ENCODE measurements at places on chromosomes 12 and 14.

DNA sequence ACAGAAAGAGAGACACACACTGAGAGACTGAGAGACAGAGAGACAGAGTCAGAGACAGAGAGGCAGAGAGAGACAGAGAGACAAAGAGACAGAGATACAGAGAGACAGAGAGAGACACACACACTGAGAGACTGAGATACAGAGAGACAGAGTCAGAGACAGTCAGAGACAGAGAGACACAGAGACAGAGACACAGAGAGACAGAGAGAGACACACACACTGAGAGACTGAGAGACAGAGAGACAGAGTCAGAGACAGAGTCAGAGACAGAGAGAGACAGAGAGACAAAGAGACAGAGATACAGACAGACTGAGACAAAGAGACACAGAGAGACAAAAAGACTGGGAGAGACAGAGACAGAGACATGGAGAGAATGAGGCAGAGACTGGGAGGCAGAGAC, 90.0 kb downstream of the GALNT9 start:
- DNase-seq: no peak

GRCh38 chr12:1935242-1935641, 16.8 kb upstream of the CACNA2D4 start:
- DNase-seq: no peak

GRCh38 chr14:74574090-74574433, 38.0 kb downstream of the LTBP2 start:
- DNase-seq: no peak

- DNase-seq: no peak
These were observed 18.9 kb upstream of the PLEKHH1 start for GRCh38 chr14:67514203-67514607.

- no peak for DNase-seq
These were observed 144.4 kb downstream of the CAND1 start for GRCh38 chr12:67413577-67413976.

- DNase-seq: no peak
These were observed 3.4 kb downstream of the GLIPR1L1 start for GRCh38 chr12:75337905-75338304.

GRCh38 chr12:60101715-60102114, 505.9 kb downstream of the SLC16A7 start:
- peak; percentile 11 for DNase-seq

- no peak for DNase-seq
These were observed at the start of gene DCAF5 for GRCh38 chr14:69152902-69153151. DCAF5 (minus strand) TSS chr14:69153119; CDS start chr14:69152978, 141 bp downstream.

- peak; percentile 64 for DNase-seq
These were observed 29.6 kb upstream of the NTN4 start for GRCh38 chr12:95820096-95820703.

DNA sequence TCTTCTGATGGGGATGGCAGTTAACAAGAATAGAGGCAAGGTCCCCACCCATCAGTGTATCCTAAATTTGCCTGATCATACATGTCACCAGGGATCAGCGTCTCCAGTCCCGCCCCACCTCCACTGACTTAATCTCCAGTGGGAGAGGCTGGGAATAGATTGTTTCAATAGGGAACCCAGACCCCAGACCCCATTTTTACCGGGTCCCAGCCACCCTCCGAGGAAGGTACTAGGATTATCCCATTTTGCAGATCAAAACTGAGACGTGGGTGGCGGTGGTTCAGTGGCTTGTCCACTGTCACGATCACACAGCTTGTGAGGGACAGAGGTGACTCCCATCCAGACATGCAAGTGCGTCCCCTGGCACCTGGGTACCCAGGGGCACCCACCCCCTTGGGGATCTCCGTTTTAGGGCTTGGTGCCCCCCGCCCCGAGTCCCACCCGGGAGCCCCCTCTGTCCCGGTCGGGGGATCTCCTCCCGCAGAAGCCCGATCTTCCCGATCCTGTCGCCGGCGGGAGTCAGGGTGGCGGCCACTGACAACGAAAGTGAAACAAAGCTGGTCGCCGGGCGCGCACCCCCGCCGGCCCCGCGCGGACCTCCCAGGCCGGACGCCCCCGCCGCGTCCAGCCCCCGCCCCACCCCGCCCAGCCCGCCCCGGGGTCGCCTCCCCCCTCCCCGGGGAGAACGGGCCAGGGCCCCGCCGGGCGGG, 523 bp downstream of the WSB2 start:
- peak; percentile 64 for DNase-seq

GRCh38 chr12:53295891-53296219, 513 bp downstream of the PFDN5 start:
- no peak for DNase-seq

- DNase-seq: peak; percentile 18
These were observed 259.1 kb upstream of the FKBP4 start for GRCh38 chr12:2535583-2536204.

- no peak for DNase-seq
These were observed 81.6 kb upstream of the TMTC2 start for GRCh38 chr12:82605115-82605514.

DNA sequence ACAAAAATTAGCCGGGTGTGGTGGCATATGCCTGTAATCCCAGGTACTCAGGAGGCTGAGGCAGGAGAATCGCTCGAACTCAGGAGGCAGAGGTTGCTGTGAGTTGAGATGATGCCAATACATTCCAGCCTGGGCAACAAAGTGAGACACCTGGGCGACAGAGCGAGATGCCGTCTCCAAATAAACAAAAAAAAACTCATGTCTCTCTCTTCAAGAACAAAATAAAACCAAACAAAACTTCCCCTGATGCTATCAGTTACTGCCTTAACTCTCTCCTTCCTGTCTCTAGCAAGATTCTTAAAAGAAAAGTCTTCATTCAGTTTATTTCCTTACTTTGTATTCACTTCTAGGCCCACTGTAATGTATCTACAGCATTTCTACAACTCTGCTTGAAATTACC, 20.8 kb downstream of the KLHL28 start:
- no peak for DNase-seq

- DNase-seq: no peak
These were observed 373.4 kb downstream of the NUAK1 start for GRCh38 chr12:105765053-105766014.

- DNase-seq: no peak
These were observed 887.4 kb upstream of the NOVA1 start for GRCh38 chr14:27485193-27485592.

DNA sequence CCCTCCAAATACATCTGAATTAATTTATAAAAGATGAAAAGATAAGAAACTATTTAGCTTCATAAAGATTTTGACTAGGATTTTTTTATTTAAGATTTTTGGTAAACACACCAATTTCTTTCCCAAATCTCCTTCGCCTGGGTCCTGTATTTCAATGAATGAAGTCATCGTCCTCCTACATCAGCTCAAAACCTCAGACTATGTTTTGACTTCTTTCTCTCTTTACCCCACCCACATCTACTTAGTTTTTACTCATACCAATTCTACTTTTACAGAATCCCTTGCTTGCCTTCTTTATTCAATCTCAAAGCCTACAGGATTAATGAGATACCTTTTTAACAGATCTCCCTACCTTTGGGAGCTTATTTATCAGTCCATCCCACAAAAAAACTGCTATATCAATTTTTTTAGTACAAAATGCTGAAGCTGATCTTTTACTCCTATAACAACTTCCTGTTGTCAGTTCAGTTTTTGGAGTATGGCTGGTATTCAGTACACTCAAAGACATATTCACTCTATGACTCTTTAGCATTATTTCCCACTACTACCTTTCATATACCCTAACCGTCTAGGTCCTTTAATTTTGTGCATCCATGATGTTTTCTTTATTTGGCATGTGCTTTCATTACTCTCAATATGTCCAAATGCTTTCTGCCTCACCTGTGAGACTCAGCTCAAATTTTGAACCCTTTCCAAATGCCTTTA, 18.7 kb upstream of the CCDC91 start:
- DNase-seq: no peak

- DNase-seq: no peak
These were observed 179.1 kb downstream of the AACS start for GRCh38 chr12:125244338-125244737.

DNA sequence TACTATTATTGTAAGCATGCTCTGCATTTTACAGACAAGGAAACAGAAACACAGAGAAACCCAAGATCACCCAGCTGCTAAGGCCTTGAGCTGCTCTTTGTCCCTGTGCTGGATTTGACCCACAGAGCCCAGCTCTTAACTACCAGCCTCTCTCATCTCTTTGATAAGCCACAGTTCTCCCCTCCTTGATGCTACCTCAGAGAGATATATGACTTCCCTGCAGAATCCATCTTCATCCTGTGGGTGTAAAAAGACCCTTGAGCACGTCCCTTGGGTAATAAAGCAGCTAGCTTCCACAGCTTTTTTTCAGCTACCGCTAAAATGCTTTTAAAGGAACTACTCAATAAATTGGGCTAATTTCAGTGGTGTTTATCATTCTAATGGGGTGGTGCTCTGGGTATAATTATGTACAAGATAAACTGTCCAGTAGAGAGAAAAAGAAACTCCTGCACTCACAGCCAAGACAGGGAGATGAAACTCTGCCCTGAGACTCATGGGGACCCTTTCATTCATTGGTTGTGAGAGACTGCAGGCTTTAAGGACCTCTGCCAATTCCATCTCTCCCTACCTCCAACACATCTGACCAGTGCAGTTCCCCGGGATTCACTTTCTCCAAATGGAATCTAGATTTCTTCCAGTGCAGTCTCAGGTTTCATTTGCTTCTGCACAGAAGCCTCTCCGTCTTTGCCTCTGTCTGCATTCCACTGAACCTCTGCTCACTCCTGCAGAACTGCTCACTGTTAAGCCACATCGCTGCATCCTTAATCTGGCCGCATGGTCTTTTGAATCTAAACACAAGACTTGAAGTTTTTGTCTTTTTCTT, 24.7 kb upstream of the NTF3 start:
- DNase-seq: no peak

DNA sequence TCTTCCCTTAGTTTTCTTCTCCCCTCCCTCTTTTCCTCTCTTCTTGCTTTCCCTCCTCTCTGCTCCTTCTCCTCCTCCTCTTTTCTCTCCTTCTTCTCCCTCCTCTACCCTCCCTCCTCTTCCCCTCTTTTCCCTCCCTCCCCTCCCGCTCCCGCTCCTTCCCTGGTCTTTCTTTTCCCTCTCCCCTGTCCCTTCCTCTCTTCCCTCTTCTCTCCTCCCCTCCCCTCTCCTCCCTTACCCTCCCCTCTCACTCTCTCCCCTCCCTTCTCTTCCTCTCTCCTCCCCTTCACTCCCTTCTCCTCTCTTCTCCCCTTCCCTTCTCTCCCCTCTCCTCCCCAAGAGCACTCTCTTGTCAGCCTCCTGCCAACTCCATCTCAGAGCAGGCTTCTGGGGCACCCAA, 17.4 kb upstream of the FBXO21 start:
- DNase-seq: no peak

DNA sequence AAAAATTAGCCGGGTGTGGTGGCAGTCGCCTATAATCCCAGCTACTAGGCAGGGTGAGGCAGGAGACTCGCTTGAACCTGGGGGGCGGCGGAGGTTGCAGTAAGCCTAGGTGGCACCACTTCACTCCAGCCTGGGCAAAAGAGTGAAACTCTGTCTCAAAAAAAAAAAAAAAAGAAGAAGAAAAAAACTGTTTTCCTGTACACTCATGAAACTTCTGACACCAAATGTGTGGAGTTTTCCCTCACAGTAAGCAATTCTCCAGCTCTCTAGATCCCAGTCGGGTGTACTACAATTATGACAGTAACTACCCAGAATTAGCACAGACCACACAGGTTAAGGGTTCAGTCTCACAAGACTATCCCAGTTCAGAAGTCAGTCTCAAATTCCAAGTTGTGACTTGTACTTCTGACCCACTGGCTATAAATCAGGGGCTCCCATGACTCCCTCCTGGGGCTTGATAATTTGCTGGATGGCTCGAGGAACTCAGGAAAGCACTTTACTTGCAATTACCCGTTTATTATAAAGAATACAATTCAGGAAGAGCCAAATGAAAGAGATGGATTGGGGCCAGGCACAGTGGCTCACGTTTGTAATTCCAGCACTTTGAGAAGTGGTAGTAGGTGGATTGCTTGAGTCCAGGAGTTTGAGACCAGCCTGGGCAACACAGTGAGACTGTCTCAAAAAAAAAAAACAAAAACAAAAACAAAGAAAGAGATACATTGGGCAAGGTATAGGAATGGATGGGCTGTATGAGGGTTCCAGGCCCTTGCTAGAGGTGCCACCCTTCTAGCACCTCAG, 12.4 kb upstream of the ARF6 start:
- DNase-seq: peak; percentile 77

GRCh38 chr14:34843011-34843554, 32.1 kb downstream of the BAZ1A start:
- peak; percentile 83 for DNase-seq

DNA sequence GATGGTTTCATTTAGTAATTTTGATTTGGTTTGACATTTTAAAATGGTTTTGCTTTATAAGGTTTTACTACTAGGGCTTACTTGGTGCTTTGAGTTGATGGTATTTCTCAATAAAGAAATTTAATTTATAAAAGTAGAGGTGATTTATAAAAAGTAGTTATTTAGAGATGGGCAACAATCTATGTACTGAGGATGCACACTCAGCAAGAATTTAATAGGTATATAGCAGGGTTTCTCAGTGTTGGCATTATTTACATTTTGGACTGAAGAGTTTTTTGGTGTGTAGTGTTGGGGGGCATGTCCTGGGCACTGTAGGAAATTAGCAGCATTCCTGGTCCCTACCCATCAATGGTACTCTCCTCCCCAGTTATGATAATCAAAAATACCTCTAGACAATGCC, 47.7 kb downstream of the PPHLN1 start:
- no peak for DNase-seq

DNA sequence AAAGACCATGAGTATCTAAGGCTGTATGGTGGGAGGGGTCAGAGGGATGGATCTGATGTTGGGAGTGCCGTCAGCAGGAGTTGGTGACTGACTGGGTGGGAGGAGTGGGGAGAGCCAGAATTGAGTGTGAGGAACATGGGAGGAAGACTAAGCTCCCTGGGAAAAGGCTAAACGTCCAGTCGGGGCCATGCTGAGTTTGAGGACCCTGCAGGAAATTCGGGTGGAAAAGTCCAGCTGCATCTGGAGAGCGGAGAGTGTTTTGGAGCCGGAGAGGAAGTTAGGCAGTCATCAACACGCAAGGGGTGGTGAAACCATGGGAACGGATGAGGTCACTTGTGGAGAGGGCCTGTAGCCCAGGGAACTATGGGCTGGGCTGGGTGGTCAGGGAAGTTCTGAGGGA, 60.9 kb downstream of the ELK3 start:
- peak; percentile 83 for DNase-seq

DNA sequence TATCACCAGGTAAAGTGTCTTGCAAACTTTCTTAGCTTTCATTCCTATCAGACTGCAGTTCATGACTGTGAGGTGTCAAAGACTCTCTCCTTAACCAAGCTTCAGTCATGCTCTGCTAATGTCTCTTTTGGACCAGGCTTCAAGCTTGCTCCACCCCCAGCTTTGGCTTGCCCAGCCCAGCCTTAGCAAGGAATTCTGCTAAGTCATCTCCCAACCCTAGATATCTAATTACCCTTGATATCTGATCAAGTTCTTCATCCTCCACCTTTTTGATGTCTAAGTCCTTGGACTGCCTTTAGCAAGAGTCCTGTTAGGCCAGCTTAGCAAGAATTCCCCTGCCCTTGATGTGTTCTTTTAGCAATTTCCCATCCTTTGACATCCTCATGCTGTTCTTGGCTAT, 108.9 kb upstream of the FGD4 start:
- DNase-seq: no peak

- DNase-seq: no peak
These were observed 8.6 kb downstream of the RAB5B start for GRCh38 chr12:55982319-55982936.
